Psoas muscle (tissue), 8 donors: ENCODE measurements at places on chromosomes 2 and 18.
A peak's percentile ranks its signal among the peaks of the same experiment; 100 is the strongest.

- no peak for DNase-seq
These were observed 30.6 kb upstream of the SPP2 start for GRCh38 chr2:234019896-234020295.

GRCh38 chr2:239853706-239854327 lies 171.3 kb downstream of the NDUFA10 start:
- no peak for DNase-seq

- no peak for DNase-seq
These were observed 2.4 kb downstream of the EFHD1 start for GRCh38 chr2:232635820-232636219.

GRCh38 chr2:228653884-228654283 lies 472.4 kb upstream of the SPHKAP start:
- DNase-seq, result no peak

- DNase-seq, result no peak
These were observed 123.7 kb upstream of the KLF7 start for GRCh38 chr2:207289295-207290018.

- no peak for DNase-seq
These were observed 3.4 kb downstream of the RPS27A start for GRCh38 chr2:55235724-55236538.

GRCh38 chr2:9639000-9639602 lies 8.3 kb upstream of the YWHAQ start:
- DNase-seq, result no peak

DNA sequence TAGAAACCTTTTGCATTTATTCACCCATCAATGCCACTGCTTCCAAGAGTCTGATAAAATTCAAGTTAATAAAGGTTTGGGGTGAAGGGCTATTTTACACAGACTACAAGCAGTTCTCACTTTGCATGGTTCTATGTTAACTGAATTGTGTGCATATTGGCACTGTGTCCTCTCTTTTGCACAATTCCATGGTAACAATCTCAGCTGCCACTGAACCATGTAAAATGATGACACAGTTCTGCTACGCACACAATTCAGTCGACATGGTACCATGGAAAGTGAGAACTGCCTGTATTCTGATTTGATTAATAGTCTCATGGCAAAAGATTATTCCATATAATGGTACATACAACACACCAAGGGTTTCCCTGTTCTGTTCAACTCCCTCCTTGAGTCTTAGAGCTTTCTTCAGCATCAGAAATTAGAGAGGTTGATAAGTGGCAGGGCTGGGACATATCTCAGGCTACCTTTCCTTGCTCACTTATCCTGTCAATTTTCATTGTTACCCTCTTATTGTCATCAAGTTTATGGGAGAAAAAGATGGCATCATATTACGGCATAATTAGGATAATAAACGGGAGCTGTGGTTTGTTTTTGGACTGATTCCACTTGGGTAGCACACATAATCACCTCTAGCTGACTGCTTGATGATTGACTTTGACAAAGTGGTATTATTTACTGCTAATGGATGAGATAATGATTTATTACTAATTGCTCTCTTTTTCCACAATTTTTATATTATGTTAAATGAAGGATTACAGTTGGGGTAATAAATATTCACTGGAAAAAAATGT lies 139.3 kb upstream of the CREB1 start:
- no peak for DNase-seq

GRCh38 chr18:70243131-70243929 lies 37.8 kb upstream of the RTTN start:
- no peak for DNase-seq

DNA sequence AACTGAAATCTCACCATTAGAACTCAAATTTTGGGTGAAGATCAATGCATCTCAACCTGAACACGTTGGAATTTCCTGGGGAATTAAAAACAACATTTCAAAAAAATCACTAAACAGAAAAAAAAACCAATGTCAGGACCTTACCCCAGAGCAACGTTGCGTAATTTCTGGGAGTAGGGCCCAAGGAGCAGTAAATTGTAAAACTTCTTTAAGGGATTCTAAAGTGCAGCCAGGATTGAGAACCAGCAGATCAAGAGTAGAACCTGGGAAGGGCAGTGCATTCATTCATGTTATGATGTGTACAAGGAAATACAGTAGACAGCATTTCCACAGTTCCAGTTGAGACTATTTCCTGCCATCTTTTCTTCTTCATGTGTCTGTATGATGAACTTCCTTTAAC lies 56.9 kb downstream of the RHBDD1 start:
- DNase-seq, result no peak

GRCh38 chr18:44856157-44856556 lies 175.5 kb downstream of the SETBP1 start:
- DNase-seq, result no peak

- DNase-seq, result no peak
These were observed 735.9 kb downstream of the ERBB4 start for GRCh38 chr2:211802666-211803065.

DNA sequence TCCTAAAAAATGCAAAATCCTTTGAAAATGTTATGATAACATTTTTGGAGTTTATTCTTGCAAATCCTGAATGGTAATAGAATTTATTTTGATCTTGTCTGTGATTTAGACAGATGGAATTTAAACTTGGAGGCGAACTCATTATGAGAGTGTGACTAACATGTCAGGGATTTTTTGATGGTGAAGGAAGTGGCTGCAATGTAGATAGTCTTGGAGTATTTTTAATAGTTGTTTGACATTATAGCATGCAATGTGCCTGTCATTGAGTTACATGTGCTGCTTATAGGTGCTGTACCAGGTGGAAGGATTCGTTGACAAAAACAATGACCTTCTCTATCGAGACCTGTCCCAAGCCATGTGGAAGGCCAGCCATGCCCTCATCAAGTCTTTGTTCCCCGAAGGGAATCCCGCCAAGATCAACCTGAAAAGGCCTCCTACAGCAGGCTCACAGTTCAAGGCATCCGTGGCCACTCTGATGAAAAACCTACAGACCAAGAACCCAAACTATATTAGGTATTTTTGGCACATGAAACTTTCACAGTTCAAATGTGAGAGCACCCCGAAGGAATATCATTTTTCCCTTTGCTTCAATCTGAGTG lies 141.8 kb downstream of the MYO1B start:
- DNase-seq, result no peak

- no peak for DNase-seq
These were observed 15.9 kb upstream of the CHAC2 start for GRCh38 chr2:53751728-53752127.

DNA sequence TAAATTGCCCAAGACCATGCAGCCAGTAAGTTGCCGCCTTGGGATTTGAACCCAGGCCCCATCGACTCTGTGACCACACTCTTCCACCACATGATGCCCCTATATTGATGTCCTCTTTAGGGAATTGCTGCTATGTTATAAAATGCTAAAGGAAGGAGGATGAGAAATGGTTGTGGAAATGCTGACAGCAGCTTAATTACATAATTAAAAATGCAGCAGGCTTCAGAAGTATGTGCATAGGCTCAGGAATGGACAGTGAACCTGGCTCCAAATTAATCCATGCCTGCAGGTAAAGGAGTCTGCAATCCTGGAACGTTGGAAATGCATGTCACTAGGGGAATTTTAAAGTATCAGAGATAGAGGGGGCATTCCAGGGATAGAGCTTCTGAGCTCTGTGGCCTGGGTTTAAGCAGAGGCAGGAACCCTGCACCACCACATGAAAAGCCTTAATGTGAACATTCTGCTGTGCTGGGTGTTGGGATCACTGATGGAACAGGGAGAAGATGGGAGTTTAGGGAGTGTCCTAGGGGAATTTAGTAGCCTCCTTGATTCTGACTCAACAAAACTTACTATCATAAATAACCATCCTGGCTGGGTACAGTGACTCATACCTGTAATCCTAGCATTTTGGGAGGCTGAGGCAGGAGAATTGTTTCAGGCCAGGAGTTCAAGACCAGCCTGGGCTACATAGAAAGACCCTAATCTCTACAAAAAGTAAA lies 76.1 kb upstream of the CCDC85A start:
- no peak for DNase-seq

DNA sequence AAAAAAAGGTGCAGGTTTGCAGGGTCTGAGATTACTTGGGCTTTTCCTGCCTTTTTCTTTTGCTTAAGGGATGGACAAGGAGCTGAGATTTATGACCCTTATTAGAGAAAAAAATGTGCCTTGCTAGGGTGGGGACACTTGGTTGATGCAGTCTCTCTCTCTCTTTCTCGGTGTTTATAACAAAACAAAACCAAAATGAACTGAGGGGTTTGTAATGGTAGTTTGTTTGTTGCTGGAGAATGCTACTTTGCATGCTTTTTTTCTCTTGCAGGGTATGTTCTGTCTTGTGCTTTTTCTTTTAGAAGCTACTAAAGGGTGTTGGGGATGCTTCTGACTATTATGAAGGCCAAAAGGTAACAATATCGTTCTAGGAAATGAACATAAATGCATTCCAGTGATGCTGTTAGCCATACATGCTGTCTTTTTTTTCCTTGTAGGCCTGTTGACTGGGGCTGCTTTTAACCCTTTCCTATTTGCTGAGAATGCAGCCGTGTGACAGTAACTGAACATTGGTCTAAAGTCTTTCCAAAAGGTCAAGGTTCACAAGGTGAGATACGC lies 435 bp downstream of the ZNF532 start:
- no peak for DNase-seq

- no peak for DNase-seq
These were observed 22.5 kb downstream of the GCFC2 start for GRCh38 chr2:75688196-75688595.

DNA sequence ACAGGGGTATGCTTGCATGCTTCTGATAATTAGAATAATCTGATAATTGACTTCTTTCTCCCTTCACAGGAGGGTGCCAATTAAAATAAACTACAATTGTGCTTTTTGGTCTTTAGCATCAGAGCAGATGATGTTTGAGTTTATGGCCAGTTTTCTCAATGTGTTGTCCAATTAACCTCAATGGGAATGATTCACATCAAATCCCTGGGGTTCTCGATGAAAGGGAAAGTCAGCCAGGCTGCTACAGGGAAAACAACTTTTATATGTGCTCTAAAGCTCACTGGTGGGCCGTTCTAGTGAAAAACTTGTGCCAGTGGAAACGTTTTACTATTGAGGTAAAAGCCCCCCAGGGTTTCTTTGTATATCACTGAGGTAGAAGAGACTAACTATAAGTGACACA lies 887.3 kb upstream of the CRIM1 start:
- DNase-seq, result no peak

GRCh38 chr2:164014068-164014731 lies 278.4 kb upstream of the FIGN start:
- no peak for DNase-seq

GRCh38 chr2:18176679-18177215 lies 298.3 kb downstream of the KCNS3 start:
- DNase-seq, result no peak

DNA sequence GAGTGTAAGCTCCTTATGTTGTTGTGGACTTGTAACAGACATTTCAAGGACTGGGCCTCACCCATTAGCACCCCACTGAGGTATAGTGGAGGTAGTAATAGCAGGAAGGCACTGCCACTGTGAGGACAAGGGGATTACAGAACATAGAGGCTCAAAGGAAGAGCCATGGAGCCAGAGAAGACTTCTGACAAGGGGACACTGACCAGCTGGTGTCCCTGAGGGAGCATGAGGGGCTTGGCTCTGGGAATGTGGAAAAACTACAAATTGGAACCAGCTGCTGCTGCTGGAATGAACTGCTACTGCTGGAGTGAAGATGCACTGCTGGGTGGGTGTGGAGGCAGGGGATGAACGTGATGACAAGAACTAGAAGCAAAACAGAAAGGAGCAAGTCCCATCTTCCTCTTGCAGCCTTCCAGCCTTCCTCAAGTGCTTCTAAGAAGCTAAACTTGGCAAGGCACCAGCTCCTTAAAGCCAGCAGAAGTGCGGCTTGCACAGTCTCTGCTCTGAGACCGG lies 167.3 kb upstream of the NOSTRIN start:
- peak; percentile 54 for DNase-seq

GRCh38 chr2:46163804-46164528 lies 133.2 kb upstream of the EPAS1 start:
- no peak for DNase-seq

DNA sequence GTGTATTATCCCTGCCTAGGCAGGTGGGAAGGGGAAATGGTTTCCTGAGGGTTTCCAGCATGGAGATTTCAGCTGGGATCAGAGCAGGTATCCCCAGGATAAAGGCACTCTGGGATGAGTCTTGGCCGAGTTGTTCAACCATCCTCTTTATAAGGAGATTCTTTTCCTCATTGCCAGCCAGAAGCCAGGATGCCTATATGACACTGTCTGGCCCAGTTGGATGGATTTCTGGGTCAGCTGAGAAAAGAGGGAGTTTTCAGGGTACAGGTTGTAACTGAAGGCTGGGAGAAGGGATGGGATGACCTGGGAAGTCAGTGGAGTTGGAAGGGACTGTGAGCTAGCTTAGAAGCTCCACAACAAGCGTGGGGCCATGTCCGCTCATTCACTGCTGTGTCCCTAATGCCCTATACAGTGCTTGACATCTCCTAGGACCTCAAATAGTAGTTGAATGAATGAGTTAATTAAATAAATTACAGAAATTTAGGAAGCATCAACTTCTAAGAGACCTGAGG lies 8.3 kb downstream of the RHOB start:
- DNase-seq, result no peak

GRCh38 chr18:50857694-50858093 lies 21.2 kb upstream of the ME2 start:
- DNase-seq, result no peak

DNA sequence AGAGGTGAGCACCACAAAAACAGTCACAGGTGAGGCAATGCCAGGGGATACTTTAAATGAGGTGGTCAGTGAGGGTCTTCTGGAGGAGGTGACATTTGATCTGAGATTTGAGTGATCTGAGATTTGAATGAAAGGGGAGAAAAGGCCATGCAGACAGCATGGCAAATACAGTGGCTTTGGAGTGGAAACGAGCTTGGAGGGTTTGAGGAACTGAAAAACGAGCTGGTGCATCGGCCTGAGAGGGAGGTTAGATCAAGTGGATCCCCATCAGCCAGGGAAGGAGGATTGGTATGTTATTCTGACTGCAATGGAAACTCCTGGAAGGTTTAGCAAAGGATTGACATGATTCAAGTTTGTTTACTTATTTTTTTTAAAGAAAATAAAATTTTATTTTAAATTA lies 245.1 kb downstream of the KCNS3 start:
- DNase-seq, result no peak

DNA sequence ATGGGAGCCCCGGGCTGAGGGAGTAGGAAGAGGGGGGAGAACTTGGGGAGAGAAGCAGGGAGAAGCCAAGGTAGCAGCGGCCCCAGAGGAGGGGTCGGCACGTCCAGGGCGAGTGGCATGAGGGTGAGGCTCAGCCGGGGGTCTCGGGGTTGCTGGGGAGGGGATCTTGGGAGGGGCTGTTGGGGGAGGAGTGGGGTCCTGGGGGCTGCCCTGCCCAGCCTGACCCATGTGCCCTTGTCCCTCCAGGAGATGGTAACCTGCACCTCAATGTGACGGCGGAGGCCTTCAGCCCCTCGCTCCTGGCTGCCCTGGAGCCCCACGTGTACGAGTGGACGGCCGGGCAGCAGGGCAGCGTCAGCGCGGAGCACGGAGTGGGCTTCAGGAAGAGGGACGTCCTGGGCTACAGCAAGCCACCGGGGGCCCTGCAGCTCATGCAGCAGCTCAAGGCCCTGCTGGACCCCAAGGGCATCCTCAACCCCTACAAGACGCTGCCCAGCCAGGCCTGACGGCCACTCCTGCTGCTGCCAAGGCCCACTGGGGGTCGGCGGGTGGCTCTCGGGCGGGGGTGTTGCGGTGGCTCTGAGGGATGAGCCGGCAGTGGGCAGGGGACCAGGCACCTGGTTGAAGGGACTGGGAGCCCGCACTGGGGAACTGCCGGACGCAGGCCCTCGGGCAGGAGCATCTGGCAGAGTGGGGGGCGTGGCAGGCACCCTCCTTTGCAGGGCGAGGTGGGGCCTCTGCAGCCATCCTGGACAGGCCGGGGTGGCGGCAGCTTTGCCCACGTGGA lies 9.0 kb upstream of the GAL3ST2 start:
- DNase-seq, result no peak

GRCh38 chr2:158042666-158043065 lies 59.0 kb upstream of the UPP2 start:
- DNase-seq, result no peak
